ENCODE measurements at places on chromosomes 13 and 19.
A peak's percentile ranks its signal among the peaks of the same experiment; 100 is the strongest.

DNA sequence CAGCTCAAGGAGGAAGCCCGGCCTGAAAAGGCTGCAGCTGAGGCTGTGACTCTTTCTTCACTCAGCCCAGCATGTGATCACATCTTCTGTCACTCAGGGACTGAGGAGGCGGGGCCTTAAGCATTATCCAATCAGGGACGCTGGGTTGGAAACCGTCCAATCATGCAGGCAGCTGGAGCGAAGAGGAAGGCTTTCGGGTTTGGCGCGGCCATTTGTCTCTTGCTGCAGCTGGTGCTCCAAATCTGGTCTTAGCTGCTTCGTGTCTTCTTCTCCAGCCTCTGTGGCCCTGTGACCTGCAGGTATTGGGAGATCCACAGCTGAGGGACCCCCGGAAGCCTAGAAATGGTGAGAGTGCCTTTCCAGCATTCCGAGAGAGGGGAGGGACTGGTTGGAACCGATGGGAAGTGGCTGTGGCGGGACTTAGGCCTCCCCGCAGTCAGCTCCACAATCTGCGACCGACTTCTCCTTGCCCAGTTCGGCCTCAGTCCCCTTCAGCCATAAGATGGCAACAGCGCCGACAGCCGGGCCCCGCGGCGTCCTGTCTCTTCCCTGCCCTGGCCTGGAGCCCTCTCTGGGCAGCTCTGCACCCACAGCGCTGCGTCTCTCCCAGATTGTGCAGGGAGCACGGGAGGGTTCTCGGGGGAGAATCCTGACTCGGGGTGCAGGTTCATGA, at the start of gene ZNF90:
Gene ZNF90, plus strand, starts transcription at position 210 of the 673 bp plus-strand sequence. Its CDS starts 133 bp downstream, at position 343.
- peak; percentile 89 for DNase-seq

DNA sequence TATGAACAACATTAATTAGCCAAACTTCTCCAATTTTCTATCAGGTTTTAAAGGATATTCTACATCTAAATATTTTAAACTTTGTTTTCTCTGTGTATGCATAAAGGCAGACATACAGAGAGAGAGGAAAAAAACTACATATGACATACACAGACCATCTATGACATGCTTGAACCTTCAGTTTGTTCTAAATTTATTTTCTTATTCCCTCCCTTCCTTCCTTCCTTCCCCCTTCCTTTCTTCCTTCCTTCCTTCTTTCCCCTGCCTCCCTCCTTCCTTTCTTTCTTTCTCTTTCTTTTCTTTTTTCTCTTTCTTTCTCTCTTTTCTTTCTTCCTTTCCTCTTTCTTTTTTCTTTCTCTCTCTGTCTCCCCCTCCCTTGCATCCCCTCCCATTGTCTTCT, 35.8 kb upstream of the CD70 start:
- DNase-seq, result no peak

DNA sequence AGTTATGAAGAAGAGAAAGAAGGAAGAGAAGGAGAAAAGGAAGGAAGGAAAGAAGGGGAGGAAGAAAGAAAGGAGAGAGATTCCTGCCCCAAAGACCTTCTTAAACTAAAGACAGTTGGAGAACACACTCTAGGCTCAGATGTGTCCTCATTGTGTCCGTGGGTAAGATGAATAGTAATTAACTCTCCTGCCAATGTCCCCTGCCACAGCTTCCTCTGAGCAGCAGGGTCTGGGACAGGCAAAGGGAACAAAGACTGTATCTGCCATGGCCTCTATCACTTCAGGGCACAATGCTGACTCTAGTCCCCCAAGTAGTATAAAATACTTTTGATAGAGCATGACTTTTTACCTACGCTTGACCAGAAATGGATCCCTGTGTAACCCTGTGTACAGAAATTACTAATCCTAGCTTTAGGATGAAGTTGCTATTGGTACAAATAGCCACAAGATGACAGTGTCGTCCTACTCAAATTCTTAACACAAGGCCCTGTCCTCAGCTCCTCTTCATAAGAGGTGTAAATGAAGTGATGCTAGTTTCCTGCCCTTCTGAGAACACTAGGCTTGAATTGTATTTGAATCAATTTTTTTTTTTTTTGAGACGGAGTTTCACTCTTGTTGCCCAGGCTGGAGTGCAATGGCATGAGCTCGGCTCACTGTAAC, 186.2 kb upstream of the GPR12 start:
- no peak for DNase-seq

DNA sequence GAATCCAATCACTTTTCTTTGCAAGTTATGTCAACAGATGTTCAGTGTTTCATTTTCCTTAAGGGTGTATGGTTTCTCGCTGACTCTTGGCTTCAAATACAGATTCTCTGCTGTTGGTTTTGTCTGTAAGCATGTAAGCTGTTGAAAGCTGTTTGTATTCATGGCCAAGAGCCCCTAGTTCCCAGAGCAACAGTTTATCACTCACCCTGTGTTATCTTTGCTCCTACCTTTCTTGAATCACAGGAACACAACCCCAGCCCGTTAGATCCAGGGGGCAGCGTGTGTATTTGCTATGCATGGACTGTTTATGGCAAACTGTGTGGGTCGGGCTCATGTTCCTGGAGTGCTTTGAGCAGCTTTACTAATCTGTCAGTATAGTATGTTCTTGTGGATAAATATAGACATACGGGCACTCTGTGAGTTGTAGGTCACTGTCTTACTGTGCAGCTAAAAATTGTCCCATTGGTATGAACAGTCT, 28.9 kb downstream of the FRY start:
- no peak for DNase-seq

DNA sequence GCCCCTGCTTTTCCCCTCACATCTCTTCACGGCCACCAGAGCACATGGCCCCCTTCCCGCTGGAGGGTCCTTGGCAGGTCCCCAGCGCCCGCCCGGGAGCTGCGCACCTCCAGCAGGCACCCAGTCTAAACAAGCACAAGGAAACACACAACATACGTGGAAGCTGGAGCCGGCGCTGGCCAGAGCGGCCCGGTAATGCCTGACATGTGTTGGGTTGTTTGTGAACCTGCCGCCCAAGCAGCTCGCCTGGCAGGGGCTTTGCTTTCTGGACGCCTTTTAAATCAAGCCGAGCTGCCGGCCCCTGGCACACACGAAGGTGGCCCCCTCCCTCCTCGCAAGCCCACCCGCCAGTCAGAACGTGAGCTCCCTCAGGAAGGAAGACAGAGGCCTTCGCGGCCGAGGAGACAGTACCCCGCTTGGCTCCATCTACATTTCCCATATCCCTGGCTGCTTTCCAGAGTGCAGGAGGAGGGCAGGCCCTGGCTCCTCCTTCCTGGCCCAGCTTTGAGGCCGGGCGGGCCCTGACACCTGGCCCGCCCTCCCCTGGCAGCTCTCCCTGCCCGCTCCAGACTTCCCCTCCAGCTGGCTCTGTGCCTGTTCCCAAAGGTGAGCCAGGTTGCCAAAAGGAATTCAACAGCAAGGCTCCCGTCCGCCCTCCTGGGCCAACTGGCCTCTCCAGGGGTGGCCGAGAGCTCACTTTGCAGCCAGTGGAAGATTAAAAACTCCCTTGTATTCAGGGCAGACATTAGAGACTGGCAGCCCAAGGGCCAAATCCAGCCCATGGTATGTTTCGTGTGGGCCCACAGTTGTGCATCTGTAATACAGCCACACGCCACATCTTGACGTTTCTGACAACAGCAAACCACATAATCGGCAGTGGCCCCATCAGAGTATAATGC, 28.7 kb downstream of the COMP start:
- DNase-seq, result no peak

DNA sequence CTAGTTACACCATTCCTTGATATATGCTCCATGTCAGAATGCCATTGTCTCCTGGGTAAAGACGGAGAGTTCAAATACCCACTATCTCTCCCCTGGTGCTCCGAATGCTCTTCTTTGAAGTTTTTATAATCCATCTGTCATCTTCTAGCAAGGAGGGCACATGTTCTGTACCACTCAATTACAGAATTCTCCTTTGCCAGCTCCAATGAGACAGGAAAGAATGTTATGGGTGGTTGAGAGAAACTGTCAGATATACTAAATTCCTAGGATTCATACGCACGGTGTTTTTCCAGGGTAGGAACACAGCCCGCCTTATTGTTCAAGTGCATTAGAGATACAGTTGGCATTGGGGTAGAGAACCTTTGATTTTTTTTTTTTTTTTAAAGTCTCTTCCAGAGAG, 118.0 kb upstream of the ZNF536 start:
- no peak for DNase-seq

DNA sequence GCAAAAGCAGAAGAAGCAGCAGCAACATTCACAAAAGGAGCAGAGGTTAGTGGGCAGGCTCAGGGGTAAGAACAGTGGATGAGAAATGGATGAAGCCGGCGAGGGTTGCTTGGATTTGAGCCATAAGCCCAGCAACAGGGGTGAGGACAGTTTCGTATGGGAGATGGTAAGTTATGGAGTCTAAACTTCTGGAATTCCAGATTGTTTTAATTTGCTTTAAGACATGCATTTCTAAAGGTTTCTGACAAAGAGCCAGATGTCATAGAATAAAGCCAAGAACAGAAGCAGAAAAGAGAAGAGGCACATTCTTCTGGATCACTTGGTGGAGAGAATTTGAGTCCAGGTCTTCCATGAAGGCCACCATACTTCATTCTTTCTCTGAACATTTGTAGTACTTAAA, 76.6 kb downstream of the TNFSF11 start:
- no peak for DNase-seq

DNA sequence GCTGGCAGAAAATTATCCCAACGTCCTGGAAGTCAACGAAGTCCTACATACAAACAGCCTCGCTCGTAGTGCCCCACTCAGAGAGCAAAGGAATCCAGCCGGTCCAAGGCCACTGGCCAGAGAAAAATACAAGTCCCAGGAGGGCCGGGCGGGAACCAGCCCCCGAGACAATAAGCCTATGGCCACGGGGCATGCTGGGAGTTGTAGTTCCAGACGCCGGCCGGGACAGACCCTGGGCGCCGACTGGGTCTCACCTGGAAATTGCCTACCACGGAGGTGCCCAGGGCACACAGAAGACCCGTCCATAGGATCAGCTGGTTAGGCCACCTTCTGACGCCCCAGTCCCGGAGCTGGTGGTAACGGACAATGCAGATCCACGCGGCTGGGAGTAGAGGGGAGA, 5.4 kb downstream of the TMEM150B start:
- no peak for DNase-seq

DNA sequence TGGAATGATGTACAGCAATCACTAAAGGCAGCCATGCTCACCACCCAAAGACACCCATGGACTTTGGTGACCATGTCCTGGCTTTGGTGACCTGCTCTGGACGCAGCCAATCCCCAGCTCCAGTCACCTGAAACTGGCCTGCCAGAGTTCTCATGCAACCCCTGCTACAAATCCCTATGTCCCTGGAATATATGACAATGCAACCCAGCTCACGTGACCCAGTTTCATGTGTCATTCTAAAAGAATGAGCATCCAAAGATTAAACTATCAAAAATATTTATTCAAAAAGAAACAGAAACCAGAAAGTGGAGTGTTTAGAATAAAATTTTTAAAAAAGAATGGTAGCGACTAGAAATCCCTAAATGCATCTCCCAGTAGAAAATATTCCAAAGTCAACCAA, 203.3 kb upstream of the IRS2 start:
- DNase-seq, result no peak

DNA sequence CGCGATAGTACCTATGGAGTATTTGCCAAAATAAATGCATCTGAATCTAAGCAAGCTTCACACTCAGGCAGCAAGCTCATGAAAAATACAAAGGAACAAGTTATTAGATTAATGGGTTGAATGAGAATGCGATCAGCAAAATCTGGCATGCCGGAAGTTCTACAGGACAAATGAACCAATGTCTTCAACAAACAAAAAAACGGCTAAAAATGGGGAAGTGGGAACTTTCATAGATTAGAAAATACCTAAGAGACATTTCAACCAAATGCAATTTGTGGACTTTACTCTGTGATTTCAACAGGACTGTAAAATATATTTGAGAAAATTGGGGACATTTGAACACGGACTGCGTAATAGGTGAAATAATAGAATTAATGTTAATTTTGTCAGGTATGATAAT, 22.4 kb upstream of the RNASEH2B start:
- DNase-seq, result no peak

DNA sequence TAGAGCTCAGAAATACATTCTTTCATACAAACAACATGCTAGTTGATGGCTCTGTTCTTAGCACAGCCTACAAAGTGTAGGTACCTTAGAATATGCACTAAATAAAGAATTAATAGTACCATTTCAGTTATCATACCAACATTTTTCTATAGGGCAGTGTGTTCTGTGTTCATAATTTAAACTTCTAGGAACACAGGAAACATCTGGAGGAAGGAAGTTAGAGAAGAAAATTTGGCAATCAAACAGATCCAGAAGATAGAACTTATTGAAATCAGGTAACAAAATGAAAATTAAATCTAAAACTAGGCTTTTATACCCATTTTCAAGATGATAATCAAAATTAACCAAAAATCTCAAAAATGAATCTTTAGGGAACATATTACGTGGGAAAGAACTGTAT, 527.5 kb downstream of the DCT start:
- DNase-seq, result no peak

DNA sequence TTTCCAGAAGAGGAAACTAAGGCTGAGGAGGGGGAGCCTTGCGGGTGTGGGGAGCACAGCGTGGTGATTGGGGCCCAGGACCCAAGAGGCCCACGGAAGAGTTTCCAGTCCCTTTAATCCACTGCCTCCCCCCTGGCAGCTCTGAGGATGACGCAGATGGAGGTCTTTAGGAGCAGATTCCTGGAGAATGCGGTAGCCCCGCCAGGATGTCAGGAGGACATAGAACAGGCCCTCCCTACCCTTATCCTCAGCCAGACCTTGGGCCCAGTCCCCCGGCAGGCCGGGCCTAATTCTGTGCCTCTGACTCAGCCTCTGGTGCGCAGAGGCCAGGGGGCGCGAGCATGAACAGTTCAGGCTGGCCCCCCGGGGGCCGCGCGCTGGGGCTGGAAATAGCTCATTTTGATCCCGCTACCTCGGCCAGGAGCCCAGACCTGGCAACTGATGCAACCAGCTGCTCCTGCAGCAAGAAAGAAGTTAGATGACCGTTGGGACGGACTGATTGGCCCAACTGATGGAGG, 461 bp upstream of the HSPB6 start:
- no peak for DNase-seq

DNA sequence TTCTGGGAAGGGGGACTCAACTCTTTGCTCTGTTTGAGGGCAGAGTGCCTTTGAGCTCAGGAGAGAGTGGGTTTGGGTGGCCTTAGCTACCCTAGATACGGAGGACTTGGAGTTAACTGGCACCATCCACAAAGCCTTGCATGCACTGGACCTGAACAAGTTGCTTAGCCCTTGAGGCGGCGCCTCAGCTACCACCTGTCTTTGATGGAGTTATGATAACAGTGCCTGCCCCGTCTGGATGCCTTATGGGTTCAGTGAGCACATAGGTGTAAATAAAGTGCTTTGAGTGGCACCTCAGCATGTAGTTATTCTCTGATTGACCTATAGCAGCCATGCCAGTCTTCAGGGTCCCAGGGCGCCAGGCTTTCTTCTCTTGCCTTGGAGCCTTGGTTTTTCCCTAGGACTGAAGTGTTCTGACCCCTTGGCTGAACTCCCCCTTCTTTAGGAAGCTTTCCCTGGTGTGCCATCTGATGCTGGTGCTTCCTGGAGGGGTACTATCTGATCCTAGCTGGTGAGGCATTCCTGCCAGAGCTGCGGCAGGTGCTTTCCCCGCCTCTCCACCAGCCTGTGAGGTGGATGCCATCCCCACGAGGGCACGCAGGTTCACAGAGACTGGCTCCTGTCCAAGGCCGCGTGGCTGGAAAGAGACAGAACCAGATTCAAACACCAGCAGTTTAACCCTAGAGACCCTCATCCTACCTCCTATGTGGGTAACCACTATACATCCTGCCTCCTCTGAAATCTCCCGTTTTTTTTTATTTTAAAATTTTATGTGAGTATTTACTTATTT, 5.8 kb downstream of the BCKDHA start:
- DNase-seq, result no peak

GRCh38 chr19:3982701-3983541, 2.3 kb downstream of the EEF2 start:
- DNase-seq, result peak; percentile 11
